Stimulated activated CD8-positive, alpha-beta memory T cell treated with anti-CD3 and anti-CD28 coated beads, Interleukin-12 subunit alpha, Interleukin-12 subunit beta, amount 100 ng/mL, for 1 hour (primary cell): ENCODE measurements at places on chromosomes 2 and 18.
A peak's percentile ranks its signal among the peaks of the same experiment; 100 is the strongest.

GRCh38 chr2:102003696-102004095 is 11.9 kb downstream of the IL1R2 start:
- no peak for DNase-seq

DNA sequence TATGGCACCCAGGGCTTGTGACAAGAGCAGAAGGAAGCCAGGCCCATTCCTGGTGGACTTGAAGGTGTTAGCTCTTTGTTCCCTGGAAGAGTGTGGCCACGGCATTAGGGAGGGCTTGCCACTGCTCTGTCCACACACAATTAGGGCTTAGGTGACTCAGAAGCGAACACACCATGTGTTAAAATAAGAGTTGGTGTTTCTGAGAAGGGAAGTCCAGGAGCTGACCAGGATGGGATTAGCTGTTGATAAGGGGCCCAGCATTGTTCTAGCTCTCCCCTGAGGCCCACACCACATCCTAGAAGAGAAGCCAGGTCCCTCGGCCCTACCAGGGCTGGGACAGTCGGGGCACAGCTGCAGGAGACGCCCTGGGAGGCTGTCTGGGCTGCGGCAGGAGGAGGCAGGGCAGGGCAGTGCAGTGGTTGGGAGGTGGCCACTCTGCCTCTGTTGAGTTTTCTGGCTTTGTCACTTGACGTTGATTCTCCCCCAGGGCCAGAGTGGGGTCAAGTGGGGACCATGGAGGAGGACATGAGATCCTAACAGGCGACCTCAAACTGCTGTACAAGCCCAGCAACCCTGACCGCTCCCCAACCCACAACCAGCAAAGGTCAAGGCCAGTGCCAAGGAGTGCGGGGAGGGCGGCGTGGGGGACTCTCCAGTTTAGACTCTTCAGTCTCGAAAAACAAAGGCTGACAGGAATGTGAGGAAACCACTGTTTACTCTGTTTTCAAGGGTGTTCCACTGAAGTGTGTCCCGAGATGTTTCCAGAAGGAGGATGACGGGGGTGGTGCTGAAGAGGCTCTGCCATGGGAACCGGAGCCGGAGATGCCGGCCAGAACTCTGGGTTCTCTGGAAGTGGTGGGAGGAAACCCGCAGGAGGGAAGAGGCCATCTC is 16.8 kb downstream of the GNLY start:
- no peak for DNase-seq

DNA sequence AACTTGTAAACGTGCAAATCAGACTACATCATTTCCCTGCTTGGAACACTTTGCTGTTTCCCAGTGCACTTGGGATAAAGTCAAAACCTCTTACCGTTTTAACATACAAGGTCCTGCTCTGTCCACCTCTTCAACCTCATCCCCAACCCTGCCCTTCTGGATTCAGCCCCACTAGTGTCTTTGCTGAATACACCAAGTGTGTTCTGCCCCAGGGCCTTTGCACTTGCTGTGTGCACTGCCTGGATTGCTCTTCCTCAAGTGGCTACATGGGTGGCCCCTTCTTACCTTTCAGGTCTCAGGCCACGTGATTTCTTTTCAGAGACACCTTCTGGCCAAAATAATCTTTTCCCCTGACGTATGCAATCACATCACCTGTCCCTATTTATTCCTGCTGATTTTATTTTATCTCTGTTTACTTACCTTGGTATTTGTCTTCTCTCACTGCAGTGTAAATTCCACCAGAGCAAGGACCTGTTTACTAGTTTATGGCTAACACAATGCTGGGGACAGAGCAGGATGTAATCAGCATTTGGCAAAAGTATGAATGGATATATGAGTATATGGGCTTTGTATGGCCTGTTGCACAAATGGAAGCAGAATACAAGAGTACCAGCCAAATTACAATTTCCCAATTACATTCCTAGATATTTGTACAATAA is 63.9 kb downstream of the MAPK4 start:
- DNase-seq: no peak

DNA sequence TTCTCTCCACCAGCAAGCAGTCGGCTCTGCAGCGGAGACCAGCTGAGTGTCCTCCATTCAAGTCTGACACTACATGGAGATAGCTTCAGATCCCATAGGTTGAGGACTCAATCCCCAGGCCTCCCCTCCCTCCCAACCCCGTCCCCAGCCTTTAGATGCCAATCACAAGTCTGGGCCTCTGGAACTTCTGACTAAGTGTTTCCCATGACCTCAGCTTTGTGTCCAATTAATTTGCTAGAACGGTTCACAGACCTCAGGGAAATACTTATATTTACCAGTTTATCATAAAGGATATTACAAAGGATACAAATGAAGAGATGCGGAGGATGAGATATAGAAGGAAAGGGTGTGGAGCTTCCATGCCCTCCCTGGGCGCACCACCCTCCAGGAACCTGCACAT is 77.4 kb downstream of the MERTK start:
- DNase-seq: no peak

- DNase-seq: no peak
These were observed 107.7 kb upstream of the PPP1CB start for GRCh38 chr2:28643911-28644334.

DNA sequence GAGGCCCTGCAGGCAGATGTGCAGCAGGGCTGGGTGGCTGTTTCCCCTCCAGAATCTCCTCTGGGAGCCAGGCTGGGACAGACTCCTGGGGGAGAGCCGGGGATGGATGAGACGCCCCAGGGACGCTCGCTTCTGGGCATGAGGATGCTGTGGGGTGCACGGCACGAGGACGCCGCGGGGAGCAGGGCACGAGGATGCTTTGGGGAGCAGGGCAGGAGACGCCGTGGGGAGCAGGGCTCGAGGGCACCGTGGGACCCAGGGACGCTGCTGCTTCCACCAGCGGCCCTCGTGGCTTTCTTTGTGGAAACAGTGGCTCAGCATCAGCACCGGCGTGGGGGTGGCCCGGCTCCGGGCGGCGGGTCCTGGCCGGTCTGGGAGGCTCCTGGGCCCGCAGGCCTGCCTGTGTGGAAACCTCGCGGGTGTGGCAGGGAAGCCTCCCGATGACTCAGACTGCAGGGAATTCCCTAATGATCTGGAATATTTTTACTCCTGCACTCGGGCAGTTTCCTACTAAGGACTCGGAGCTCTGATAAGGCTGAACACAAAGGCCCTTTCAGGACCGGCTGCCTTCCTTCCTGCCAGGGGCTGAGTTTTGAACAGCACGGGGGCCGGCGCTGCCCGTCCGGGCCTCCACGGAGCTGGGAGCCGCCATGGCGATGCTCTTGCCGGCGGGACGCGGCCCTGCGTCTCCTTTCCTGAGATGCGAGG is 62.6 kb downstream of the NFATC1 start:
- no peak for DNase-seq

GRCh38 chr2:239834143-239834542 is 191.0 kb downstream of the NDUFA10 start:
- no peak for DNase-seq

GRCh38 chr2:9703085-9703678 is 72.4 kb upstream of the YWHAQ start:
- DNase-seq: peak; percentile 63

DNA sequence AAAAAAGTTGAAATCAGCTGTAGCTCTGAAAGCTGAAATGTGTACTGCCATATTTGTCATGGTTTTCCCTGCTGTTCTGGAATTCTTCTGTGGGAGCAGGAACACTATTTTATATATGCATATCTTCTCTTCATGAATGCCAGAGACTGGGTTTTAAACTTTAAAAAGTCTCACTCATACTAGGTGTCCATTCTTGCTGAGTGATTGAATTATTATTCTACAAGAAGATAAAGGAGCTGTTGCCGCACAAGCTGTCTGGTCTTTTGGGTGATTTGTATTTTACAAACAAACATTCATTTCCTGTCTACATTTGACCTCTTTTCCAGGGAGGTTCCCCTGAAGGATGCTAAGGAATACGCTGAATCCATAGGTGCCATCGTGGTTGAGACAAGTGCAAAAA is 40.5 kb upstream of the TXNDC2 start:
- DNase-seq: no peak

DNA sequence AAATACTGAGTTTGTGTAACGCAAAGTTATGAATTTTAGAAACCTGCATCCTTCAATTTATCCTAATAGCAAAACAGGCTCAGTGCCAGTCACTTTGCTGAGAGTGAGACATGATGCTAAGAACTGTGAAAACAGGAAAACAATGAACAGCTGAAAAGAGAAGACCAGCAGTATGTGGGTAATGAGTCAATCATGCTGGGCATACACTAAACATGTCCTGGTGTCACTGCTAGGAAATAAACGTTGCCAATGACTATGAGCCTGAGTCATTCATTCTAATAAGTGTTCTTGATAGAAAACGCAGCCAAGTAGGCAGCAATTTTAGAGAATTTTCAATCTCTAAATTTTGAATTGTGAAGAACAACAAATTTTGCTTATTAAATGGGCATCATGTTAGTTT is 237.3 kb downstream of the GALR1 start:
- no peak for DNase-seq

- no peak for DNase-seq
These were observed 13.2 kb upstream of the SLC4A3 start for GRCh38 chr2:219614076-219614860.

GRCh38 chr2:25159949-25160348 is 8.4 kb downstream of the POMC start:
- DNase-seq: no peak

GRCh38 chr2:79861059-79861374 is 348.2 kb downstream of the CTNNA2 start:
- DNase-seq: no peak

GRCh38 chr2:63544017-63544627 is 44.2 kb downstream of the WDPCP start:
- no peak for DNase-seq

DNA sequence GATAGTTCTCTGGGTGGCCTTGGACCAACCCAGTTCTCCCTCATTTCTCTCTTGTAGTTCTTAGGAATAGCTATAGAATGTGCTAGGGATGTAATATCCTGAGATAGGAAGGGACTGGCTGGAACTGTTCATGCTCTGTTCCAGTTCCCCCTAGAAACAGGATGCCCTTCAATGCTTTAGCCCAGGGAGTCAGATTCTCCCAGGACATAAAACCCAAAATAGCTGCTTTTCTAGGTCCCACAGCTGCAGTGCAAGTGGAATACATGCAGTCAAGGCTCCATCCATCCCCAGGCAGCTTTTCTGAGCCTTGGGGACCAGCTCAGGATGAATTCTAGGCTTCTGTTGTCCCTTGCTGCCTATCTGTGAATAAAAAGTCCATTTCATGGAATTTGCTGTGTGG is 257.3 kb upstream of the CTAGE1 start:
- no peak for DNase-seq
